RCC 7860 (cell line): ENCODE measurements at places on chromosomes 7 and 10.

DNA sequence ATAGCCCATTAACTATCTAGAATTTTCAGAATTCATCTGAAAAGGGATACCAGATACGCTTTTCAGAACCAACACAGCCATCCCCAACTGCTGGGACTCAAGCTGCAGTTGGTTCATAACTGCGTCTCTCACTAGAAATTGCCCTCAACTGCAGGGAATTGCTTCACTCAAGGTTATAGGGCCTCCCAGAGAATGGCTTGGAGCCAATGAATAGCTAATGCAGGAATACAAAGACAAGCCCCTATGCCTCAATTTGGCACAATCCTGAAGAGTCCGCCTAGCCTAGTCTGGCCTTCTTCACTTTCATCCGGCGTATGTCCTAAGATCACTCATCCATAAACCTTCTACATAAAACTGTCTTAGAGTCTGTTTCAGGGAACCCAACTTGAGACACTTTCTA is 164.0 kb downstream of the SKAP2 start:
- DNase-seq: no peak

DNA sequence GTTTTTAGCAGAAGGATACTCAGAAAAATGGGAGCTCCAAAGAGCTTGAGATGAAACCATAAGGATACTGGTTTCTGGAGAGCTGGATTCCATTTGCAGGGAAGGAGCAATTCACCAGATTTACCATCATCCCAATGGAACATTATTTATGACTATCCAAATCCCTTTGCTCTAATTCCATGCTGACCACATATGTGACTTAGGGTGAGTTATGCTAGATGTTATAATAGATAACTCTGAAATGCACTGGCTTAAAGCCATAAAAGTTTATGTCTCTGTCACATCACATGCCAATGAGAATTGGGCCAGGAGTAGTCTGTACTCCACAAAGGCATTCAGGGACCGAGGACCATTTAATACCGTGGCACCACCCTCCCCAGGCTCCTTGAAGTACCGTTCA is 185.2 kb downstream of the SKIDA1 start:
- DNase-seq: peak; percentile 71

DNA sequence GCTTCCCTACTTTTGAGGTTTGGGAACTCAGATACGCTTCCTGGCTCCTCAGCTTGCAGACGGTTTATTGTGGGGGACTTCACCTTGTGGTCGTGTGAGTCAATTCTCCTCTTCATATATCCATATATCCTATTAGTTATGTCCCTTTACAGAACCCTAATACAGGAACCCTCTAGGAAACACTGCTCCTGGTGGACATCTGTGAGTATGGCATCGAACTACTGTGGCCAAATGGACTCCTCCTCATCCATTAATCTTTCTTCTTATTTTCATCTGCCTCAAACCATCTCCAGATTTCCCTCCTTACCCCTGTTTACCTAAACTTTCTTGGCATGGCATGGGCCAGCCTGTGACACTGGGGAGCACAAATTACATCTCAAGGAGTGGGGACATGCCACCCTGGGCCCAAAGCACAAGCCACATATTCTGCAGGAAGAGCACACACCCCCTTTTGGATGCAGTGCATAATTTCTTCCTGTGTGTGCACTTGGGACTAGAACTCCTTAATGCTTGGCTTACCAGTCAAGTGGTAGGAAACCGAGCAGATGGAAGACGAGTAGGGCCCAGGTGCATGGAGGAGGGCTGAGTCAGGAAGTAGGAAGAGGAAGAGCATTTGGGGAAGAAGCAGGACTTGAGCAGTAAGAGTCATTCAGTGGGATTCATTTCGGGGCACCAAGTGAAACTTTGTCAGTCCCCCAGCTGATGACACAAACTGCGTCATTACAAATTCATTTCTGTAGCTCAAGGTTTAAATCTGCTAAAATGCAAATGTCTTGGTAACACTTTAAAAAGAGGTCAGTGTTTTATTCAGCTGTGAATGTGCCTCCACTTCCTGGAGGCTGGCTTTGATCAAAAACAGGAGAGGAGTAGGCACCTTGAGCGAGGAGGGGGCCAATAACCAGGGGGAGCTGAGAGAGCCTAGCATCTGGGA is 80.8 kb upstream of the PLXNA4 start:
- no peak for DNase-seq

DNA sequence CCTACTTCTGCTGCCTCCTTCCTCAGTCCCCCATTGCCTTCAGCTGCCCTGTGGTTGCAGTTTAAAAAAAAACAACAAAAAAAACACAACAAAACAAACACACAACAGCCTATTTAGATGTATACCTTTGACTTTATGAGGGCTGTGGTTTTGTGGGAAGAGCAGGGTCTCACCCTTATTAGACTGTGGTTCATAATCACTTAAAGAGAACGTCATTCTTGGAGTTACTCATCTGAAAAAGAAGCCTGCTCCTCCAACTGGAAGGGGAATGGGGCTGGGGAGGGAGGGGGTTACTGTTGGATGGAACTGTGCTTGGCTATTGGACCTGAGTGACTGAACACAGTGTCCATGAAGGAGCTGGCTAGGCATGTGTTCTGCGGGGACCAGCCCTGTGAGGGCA is 48.1 kb downstream of the SDK1 start:
- no peak for DNase-seq

DNA sequence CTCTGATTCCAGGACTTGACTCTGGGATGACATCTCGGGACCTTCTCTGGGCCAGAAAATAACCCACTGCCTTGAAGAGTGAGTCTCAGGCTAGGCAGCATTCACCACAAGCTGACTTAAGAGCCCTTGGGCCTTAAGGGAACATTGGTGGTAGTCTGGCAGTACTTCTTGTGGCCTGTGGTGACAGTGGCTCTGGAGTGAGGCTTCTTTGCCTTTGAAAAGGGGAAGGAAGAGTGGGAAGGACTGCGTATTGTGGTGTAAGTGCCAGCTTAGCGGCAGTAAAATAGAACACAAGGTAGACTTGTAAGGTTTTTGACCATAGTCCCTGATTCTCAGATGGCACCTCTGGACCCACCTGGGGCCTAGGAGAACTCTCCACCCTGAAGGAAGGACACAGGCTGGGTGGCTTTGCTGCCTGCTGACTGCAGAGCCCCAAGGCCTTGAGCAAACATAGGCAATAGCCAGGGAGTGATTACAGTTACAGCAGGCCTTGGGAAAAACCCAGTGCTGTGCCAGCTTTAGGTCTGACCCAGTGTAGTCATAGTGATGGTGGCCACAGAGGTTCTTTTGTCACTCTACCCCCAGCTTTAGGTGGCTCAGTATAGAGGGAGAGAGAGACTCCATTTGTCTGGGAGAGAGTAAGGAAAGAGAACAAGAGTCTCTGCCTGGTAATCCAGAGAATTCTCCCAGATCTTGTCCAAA is 483.9 kb downstream of the SH2D4B start:
- DNase-seq: no peak

GRCh38 chr7:102260856-102261255 is 25.8 kb upstream of the SH2B2 start:
- DNase-seq: peak; percentile 38

DNA sequence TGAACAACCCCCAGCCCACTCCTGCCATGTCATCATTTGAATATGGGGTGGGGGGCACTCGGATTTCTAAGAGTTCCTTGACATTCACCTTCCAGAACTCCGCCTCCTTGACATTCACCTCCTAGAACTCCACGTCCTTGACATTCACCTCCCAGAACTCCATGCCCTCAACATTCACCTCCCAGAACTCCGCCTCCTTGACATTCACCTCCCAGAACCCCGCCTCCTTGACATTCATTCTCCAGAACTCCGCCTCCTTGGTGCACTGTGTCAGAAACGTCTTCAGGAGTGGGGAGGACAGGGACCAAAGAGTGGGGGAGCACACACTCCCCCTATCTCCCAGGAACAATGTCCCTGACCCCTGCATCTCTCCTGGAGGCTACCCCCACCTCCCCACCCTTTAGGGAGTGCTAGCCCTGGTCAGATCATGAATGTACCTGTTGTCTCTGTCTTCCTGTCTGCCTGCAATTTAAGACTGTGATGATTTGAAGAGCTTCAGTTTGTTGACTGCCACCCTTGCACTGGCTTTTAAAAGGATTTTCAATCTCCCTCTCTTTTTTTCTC is 110.1 kb downstream of the NPTX2 start:
- no peak for DNase-seq

GRCh38 chr7:30159698-30160143 is 24.9 kb downstream of the MTURN start:
- DNase-seq: peak; percentile 38

GRCh38 chr7:19269301-19269700 is 124.1 kb upstream of the FERD3L start:
- DNase-seq: no peak

DNA sequence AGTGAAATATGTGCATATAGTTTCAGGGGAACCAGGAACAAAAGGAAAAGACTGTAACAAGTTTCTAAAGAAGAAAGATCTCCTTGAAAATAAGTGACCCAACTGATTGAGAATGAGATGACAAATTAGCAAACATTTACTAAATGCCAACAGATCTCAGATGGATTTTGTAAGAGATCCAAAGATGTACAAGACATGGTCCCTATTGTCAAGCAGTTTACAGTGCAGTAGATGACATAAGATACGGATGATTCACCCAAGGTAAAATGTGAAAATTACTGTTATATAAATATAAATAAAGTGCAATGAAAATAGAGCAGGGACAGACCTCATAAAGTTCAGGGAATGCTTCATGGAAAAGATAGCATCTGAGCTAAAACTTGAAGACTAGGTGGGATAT is 121.5 kb upstream of the FZD1 start:
- DNase-seq: no peak

GRCh38 chr10:47062441-47063200 is 151.4 kb downstream of the PTPN20 start:
- DNase-seq: no peak

- no peak for DNase-seq
Measured at GRCh38 chr10:71354776-71355175, 35.7 kb downstream of the SLC29A3 start.

- DNase-seq: no peak
Measured at GRCh38 chr7:151245360-151246101, 3.0 kb downstream of the SMARCD3 start.

DNA sequence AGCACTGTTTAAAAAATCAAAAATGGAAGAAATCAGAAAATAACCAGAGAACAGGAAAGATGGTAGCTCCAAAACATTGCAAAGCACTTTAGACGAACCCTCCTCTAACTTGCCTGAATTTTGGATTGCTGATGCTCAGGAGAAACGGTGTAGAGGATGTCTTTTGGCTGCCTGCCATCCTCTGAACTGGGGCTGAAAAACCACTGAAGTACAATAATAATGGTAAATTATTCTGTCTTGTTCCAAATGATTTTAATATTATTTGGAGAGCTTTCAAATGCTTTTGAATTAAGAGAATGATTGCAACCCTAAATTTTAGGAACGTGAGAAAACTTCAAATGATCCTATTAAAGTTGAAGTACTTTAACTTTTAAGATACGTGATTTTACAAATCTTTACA is 167.3 kb upstream of the SLC13A1 start:
- DNase-seq: no peak

GRCh38 chr7:93194386-93194785 is 31.9 kb downstream of the HEPACAM2 start:
- DNase-seq: peak; percentile 19

DNA sequence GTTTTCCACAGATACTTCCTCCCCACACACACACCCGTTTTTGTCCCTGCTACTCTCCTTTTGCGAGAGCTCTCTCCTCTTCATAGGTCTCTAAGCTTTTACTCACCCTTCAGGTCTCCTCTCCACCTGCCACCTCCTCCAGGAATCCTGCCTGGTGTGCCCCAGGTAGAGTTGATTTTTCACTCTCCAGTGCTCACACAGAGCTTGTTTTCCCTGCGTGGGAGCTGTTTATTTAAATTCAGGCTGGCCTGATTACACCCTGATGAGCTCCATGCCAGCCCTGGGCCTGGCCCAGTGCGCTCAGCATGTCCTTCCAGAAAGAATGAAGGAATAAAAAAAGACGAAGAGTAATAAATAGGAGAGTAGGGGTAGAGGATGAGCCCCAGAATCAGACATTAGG is 7.5 kb upstream of the CLDN4 start:
- no peak for DNase-seq

- peak; percentile 97 for DNase-seq
Measured at GRCh38 chr10:77195101-77195500, 442.5 kb downstream of the KCNMA1 start.

DNA sequence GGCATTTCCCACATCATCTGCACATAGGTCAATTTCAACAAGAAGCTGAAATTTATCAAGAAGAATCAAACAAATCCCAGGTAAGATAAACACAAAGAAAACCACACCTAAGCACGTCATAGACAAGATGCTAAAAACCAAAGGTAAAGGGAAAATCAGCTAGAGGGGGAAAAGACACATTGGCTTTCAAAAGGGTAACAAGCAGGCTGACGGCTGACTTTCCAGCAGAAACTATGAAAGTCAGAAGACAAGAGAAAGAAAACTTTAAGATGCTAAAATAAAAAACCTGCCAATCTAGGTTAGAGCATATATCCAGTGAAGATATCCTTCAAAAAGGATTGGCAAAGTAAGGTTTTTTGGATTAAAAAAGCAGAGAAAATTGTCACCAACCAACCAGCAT is 59.9 kb upstream of the RHEB start:
- DNase-seq: no peak

DNA sequence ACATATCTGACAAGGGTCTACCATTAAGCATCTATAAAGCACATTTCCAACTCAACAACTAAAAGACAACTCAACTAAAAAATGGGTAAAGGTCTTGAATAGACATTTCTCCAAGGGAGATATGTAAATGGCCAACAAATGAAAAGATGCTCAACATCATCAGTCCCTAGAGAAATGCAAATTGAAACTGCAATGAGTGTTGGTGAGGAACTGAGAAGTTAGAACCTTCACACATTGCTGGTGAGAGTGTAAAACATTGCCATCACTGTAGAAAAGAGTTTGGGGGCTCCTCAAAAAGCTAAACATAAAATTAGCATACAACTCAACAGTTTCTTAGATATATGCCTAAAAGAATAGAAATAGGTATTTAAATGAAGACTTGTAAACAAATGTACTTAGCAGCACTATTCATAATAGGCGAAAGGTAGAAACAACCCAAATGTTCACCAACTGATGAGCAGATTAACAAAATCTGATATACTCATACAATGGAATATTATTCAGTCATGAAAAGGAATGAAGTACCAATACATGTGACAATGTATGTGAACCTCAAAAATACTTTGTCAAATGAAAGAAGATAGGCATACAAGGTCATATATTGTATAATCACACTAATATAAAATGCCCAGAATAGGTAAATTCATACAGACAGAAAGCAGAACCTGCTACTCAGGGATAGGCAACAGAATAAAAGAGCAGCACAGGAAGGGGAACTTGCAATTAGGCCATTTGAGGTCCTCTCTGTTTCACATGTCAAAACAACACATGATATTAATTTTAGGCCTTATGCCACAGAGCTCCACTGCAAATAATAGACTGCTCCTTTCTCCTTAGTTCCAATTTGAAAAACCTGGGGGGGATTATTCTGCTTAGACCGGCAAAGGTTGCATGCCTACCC is 10.6 kb upstream of the LRRC72 start:
- DNase-seq: no peak
